NCI-H524 treated with DMSO at 0.1 percent for 48 hours (cell line): ENCODE measurements at places on chromosomes 13 and 19.

DNA sequence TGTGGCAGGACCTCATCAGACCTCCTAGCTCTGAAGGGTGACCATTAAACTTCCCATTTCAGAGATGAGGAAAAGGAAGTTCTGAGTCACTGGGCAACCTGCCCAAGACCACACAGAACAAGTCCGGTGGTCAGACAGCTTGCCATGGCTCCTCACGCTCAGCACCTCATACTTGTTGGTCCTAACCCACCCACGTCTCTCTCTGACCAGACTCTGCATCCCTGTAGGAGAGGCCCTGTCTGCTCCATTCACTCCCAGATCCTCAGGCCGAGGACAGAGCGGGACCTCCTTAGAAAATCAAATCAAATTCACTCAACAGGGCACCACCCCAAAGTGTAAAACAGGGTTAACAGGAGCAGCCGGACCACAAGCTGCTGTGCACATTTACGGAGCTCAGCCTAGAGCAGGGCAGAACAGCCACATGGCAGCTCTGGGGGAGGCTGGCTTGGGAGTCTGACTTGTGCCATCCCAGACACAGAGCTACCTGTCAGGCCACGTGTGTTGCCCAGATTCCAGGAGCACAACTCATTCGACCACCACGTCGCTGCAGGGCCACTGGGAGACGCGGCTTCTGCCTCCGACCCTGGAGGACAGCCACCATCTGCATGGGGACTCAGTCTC lies 1.7 kb downstream of the MIER2 start:
- no peak for DNase-seq

GRCh38 chr13:74289107-74289506 lies 154.9 kb upstream of the KLF12 start:
- DNase-seq: no peak

DNA sequence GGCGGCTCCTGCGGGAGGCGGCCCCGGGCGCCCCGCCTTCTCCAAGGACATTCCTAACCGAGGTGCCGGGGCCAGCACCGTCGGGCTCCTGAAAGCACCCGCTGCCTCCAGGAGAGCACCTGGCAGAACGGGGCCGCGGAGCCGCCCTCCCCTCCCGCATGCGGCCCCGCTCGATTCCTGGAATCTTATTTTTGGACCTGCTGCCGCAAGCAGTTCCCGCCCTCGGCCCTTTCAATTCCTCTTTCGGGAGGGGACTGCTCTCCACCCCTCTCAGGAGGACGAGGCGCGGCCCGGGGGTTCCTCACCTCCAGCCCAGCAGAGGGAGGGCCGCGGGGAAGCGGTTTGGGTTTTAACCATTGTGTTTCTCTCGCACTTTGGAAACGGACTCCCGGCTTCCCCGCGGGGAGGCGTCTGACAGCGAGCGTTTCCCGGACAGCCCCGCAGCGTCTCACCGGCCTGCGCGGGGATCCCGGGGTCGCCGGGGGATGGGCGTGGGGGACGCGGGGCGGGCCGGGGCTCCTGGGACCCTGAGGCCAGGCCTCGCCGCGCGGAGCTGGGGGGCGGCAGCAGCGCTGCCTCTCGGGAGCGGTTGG lies 849 bp downstream of the GAS6 start:
- DNase-seq: no peak

DNA sequence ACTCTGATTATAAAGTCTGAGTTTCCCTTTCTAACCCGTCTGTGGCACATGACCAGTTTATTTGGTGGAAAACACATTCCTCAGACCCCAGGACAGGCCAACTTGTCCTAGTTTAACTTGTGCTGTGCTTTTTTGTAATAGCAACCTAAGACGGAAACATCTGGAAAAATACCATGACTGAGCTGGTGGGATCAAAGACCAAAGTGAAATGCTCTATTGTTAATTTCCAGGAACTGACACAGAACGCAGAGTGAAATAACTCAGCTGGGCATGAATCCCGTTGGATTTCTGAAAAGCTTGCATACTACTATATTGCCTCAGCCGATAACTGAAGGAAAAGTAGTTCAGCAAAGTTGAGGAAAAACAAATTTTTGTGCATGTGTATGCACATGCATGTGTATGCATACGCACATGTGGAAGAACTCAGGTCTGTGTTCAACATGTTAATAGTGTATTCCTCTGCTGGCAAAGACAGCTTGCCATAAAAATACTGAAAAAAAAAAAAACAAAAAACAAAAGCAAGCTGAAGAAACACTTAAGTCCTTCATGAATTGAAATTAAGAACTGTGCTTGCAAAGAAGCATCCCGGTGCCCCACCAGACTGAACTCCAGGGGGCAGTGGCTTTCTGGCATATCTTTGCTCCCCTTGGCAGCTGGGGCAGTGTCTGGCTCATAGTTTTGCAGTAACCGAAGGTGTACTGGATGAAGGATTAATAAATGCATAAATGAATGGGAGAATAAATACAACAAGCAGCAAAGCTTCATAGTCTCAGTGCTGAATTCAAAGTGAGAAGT lies 187.8 kb downstream of the LHFPL6 start:
- DNase-seq: peak; percentile 20
